Activated T-cell treated with anti-CD3 and anti-CD28 coated beads, Interleukin-2, amount 50 U/mL, for 4 hours (primary cell): ENCODE measurements at places on chromosomes 7 and 10. TPM values are rescaled to one million over a fixed set of nuclear protein-coding genes. Genes with fewer than 3 reads are reported as not detected.

GRCh38 chr10:50346942-50347341 is 95.6 kb upstream of the ASAH2 start:
- no peak for DNase-seq

- peak; percentile 32 for DNase-seq
These were observed 2.3 kb upstream of the DRGX start for GRCh38 chr10:49398000-49398861.

GRCh38 chr10:80580638-80581468 is 43.2 kb downstream of the SH2D4B start:
- DNase-seq: no peak

- DNase-seq: no peak
These were observed 559.2 kb downstream of the PTPRN2 start for GRCh38 chr7:158028290-158028941.

DNA sequence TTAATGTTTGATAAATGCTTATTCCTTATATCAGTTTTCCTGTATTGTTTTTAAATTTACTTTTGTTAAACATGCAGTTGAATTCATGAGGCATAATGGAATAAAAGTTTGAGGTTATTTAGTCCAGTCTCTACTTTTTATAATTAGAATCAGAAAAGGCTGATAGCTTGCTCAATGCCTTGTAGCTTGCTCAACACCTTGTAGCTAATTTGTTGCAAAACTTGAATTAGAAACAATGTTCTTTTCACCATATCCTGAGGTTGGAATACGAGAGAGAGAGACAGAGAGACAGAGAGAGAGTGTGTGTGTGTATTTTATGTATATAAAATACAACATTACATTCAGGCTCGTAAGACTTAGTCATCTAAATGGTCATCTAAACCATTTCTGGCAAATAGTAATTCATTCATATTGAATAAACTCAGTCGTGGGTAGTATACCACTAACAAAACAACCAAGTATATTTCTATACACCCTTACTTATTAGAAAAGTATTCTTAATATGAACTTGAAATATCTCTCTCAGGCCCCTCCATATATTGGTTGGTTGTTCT is 243.5 kb downstream of the ADK start:
- no peak for DNase-seq

DNA sequence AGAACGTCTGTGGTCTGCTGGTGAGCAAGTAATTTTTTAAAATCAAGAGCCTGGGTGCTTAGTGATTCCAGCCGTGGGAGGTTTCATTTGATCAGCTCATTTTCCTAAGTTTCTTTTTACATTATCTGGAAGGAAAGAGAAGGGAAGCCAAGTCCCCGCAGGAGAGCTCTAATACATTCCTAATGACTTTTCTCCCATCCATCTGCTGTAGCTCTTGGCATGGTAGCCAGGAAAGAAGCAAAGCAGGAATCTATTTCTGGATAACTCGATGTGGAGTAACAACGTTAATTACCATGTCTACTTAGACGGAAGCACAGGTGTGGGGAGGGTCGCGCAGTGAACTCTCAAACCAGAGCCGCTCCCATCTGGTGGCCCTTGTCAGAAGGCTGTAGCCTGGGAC is 121.9 kb downstream of the PAXIP1 start:
- no peak for DNase-seq

The SHTN1 gene
- 0.35 TPM for total RNA-seq

The TMEM229A gene
- total RNA-seq: not detected

- DNase-seq: no peak
These were observed 1.2 kb downstream of the TRDMT1 start for GRCh38 chr10:17200001-17200911.

- no peak for DNase-seq
These were observed 1034.2 kb upstream of the C7orf33 start for GRCh38 chr7:147556317-147556716.

DNA sequence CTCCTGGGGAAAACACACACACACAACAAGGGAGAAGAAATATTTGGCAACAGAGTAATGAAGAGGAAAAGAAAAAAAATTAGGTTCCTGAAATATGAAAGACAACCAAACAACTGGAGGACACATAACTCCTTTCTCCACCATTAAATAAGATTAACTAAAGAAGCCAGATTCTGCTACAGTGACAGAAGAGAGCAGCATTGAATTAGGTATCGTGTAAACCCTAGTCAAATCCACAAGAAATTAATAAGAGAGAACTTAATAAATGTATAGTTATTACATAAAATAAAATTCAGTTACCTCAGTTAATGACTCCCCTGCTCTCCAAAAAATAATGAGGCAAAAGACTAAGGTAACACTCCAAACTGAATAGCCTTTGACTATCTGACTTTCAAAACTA is 306.7 kb downstream of the CRPPA start:
- no peak for DNase-seq

The NKX6-2 gene
- total RNA-seq: not detected

GRCh38 chr10:70551971-70552422 is 50.5 kb downstream of the PRF1 start:
- DNase-seq: no peak

DNA sequence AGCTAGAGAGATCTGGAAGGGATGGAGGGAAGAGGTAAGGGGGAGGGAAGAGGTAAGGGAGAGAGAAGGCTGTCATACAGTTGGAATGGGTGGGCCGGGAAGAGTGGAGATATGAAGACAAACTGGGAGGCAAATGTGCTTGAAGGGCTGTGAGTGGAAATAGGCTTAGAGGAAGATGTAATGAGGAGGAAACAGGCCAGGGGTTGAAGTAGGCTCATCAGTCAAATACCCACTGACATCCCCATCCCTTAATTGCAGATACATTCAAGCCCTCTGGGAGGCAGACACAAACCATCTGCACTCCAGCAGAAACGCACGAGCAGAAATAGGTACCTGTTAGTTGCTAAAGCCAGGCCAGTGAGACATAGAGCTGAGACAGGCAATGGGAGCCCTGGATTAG is 2.1 kb downstream of the SYNPO2L start:
- no peak for DNase-seq

GRCh38 chr10:58412502-58412961 is 27.3 kb downstream of the TFAM start:
- DNase-seq: no peak

GRCh38 chr7:77247206-77247850 is 47.7 kb upstream of the FGL2 start:
- peak; percentile 91 for DNase-seq

- DNase-seq: no peak
These were observed 27.2 kb downstream of the IKZF1 start for GRCh38 chr7:50331564-50332208.

DNA sequence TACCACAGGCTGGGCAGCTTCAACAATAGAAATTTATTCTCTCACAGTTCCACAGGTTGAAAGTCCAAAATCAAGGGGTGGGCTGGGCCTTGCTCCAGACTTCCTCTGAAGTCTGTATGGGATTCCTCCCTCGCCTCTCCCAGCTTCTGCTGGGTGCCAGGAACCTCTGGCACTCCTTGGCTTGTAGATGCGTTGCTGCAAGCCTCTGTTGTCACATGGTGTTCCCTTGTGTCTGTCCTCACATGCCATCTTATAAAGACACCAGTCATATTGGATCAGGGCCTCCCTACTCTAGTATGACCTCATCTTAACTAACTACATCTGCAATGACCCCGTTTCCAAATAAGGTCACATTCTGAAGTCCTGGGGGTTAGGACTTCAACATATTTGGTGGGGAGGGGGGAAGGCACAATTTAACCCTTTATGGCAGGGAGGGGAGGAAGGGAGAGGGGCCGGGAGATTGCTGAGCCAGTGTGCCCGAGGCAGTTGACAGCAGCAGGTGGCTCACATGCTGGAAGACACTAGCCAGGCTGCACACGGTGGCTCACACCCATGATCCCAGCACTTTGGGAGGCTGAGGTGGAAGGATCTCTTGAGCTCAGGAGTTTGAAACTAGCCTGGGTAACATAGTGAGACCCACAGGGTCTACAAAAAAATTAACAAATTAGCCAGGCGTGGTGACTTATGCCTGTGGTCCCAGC is 18.8 kb downstream of the ZNF282 start:
- no peak for DNase-seq

GRCh38 chr10:123648595-123648994 is 17.6 kb upstream of the GPR26 start:
- no peak for DNase-seq

GRCh38 chr10:97673736-97674525 is 13.1 kb downstream of the AVPI1 start:
- DNase-seq: no peak

DNA sequence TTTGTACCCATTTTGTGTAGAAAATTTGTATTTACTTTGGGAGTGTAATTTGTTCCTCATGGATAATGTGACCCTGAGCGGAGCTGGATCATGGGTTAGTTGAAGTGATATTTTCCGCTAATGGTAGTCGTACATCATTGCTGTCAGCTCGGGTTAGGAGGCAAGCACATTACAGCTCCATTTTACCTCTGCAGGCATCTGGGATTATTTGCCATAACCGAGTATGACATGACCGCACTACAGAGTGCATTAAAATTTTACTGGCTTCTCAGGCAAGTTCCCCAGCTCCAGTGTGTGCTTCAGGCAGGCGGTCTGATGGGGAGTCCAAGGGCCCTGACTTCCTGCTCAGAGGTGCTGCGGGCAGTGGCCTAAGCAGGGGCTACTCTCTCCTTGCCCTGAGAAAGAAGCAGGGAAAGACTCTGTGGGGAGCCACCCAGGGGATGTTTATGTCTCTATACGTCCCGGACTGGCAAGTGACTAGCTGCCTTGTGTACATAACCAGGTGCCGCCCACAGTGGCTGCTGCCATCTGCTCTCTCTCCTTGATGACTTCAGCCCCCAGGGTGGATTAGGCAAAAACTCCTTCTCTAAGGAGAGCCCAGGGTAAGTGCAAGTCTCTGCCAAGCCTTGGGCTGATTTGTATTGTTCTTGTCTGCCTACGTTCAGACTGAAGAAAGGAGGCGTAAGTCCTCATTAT is 685.3 kb upstream of the GALNT17 start:
- no peak for DNase-seq

The MEOX2 gene
- not detected for total RNA-seq

GRCh38 chr10:8594176-8594575 is 539.7 kb downstream of the GATA3 start:
- DNase-seq: no peak

DNA sequence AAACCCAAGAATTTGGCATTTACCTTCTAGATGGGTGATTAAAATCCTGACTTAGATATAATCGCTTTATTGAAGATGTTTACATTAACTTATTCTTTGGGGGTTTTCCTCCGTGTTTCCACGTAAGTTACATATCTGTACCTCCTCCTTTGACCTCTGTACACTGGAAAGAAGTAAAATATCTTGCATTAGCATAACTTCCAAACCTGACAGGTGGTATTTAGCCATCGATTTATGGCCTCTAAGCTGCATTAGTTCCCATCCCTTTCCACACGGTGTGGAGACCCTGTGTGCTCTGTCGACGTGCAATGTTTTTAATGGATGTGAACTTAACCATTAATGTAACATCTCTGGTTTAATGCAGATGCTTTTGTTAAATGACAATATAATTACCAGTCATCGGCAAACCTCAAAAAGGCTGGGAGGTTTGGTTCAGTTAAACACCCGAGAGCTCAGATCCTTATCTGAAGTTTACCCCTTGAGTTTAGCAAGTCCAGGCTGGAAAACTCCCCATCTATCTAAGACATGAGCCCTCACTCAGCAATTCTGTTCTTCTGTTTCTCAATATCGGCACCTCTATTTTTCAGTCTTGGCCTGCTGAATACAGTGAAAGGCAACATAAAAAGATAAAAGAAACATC is 295.2 kb downstream of the GATA3 start:
- DNase-seq: no peak

The STEAP2 gene
- total RNA-seq: 0.08 TPM

The GPER1 gene
- 0.11 TPM for total RNA-seq

DNA sequence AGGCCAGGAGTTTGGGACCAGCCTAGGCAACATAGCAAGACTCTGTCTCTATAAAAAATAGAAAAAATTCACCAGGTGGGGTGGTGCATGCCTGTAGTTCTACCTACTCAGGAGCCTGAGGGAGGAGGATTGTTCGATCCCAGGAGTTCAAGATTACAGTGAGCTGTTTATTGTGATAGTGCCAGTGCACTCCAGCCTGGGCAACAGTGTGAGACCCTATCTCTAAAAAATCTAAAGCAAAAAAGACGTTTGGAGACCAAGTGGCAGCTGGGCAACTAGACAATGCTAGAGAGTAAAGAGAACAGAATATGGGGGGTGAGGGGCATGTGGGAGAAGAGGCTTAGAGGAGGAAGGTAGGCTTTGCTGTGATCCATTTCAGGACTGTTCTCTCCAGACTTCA is 1.4 kb downstream of the PDSS1 start:
- no peak for DNase-seq

- DNase-seq: no peak
These were observed 32.6 kb upstream of the CHCHD3 start for GRCh38 chr7:133114519-133114918.

- no peak for DNase-seq
These were observed 1.6 kb downstream of the CHST15 start for GRCh38 chr10:124091646-124092249.

- DNase-seq: no peak
These were observed 2.6 kb upstream of the ZNRF2 start for GRCh38 chr7:30281791-30282190.

The EEPD1 gene
- 0.63 TPM for total RNA-seq

GRCh38 chr7:104206841-104207240 is 972 bp downstream of the ORC5 start:
- no peak for DNase-seq

DNA sequence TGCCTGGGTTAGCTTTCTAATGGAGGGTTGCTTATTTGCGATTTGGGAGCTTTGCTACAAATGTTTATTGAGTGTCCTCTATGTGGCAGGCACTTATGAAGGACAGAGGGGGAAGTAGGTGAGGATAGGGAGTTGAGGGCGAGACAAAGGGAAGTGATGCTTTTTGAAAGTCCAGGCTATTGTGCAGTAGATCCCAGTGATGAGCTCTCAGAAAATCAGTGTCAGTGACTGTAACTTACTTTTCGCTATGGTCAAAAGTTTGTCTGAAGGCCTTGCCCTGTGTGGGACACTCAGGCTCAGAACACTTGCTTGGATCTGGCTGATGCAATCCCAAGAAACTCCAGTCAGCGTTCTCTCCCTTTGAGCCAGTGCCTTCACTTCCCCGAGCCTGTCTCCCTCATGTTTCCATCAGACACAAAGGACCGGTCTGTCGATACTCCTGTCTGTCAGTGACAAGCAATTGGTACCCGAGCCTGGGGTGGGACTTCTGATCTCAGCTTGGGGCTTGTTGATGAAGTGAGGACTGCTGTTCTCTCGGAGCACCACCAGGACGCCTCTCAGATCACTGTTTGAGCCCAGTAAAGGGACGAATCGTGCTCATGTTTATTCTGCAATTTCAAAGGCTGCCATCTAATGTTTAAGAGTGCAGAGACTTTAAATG is 63.1 kb upstream of the SORCS3 start:
- no peak for DNase-seq

The INTS15 gene
- total RNA-seq: 60.1 TPM

- DNase-seq: no peak
These were observed 4.6 kb upstream of the NOLC1 start for GRCh38 chr10:102147561-102147960.

The AQP1 gene
- total RNA-seq: 1.1 TPM

DNA sequence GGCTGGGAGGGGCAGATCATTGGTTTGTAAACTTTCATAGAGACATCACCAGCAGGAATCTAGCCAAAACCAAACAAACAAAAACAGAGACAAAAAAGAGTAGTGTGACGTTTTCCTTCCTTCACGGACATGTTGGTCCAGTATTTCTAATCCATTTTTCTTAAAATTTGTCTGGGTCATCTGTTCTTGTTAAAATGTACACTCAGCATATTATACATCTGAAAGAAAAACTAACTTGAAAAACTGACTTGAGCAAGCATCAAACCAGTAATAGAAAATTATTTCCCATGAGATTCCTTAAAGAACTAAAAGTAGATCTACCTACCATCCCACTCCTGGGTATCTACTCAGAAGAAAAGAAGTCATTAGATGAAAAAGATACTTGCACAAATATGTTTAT is 164.2 kb downstream of the KLF6 start:
- no peak for DNase-seq

GRCh38 chr7:155458878-155459699 is 1.2 kb downstream of the EN2 start:
- no peak for DNase-seq
